Activated CD4-positive, alpha-beta T cell treated with anti-CD3 and anti-CD28 coated beads for 36 hours (primary cell): ENCODE measurements at places on chromosomes 5 and 9.
A peak's percentile ranks its signal among the peaks of the same experiment; 100 is the strongest.

DNA sequence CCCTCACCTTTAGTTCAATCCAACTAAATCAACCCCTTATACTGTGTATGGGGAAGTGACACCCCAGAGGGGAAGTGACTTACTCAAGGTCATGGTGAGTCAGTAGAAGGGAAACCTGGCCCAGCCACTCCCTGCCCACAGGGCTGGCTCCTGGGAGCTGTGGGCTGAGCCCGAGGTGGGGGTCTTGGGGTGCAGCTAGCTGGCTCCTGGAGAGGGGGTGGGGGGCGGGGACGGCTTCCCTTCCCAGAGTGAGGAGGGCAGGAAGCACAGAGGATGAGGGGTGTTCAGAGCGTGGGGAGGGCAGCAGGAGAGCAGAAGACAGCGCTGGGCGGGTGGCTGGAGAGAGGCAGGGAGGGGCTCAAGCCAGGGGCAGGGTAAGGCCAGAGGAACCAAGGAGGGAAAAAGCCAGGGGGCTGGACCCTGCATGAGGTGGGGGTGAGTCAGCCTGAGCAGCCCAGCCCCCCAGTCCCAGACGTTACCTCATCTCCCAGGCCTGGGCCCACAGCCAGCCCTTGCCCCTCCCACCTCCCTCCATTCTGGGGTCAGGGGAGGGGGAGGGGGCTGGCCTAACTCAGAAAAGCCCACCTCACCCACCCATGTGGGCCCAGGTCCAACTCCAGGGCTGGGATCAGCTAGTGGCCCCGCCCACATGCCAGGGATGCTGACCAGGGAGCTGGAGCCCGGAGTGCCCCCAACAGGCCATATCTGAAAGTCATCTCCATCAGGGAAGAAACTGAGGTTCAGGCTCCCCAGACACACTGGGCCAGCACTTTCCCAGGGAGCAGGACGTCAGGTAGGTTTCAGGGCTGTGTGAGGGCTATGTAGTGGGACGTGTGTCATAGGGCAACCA is 2.8 kb downstream of the PDLIM7 start:
- peaks cover 10% of the 10 kb centered on the region for H3K36me3 ChIP-seq
- H3K27ac ChIP-seq = peak overlapping the region; percentile 75
- peak; percentile 71 for DNase-seq
- peaks cover 31% of the 10 kb centered on the region for H3K4me1 ChIP-seq
- H3K27me3 ChIP-seq = peaks cover 10% of the 10 kb centered on the region

- no peaks in the 10 kb centered on the region for H3K27me3 ChIP-seq
- no peaks in the 10 kb centered on the region for H3K36me3 ChIP-seq
- H3K27ac ChIP-seq = no peak overlapping the region
- DNase-seq = no peak
These were observed 82.8 kb upstream of the TLE1 start for GRCh38 chr9:81772144-81772543.

DNA sequence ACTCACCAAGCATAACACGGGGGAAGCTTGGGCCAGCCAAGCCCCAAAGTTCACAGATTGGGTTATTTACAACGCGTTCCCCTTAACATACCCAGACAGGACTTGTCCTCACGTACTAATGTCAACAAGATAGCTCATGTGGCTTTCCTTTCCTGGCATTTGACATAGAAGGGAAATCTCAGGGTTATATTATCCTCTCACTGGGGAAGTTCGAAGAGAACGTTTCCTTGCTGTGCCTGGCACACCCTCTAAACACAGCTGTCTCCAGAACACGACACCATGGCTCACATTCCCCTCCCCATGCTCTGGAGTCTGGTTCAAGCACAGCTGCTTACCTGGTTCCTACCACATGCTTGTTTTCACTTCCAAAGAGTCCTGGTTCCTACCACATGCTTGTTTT is 46.8 kb upstream of the OTULINL start:
- H3K4me1 ChIP-seq = no peaks in the 10 kb centered on the region
- no peak overlapping the region for H3K4me3 ChIP-seq
- H3K27me3 ChIP-seq = no peaks in the 10 kb centered on the region
- no peak overlapping the region for H3K27ac ChIP-seq

- no peak overlapping the region for H3K4me3 ChIP-seq
- no peak overlapping the region for H3K27ac ChIP-seq
- H3K36me3 ChIP-seq = no peaks in the 10 kb centered on the region
- DNase-seq = no peak
- H3K27me3 ChIP-seq = peaks cover 32% of the 10 kb centered on the region
- H3K4me1 ChIP-seq = no peaks in the 10 kb centered on the region
These were observed 23.6 kb upstream of the KCNIP1 start for GRCh38 chr5:170480260-170480659.

DNA sequence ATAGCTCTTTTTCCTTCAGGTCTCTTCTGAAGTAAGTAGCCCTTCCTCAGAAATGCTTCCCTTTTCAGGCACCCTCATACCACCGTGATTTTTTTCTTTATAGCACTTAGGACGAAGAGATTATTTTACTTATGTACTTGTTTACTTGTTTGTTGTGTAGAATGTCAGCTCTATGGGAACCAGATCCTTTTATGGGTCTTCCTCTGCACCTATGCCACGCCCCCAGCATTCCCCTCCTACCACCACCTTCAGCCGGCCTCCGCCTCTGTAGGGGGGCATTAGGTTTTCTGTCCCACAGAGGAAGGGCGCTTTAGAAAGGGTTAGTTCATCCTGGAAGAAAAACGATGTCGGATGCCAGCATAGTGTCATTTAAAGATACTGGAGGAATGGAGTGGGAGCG is 1.8 kb downstream of the CDKN2B-AS1 start:
- no peak overlapping the region for H3K27ac ChIP-seq
- no peaks in the 10 kb centered on the region for H3K36me3 ChIP-seq
- peaks cover 8% of the 10 kb centered on the region for H3K4me1 ChIP-seq
- no peak for DNase-seq
- peak overlapping the region; percentile 90 for H3K4me3 ChIP-seq
- H3K27me3 ChIP-seq = peaks cover 36% of the 10 kb centered on the region

GRCh38 chr9:133421615-133422542 is at the start of gene ADAMTS13:
Gene ADAMTS13, plus strand, starts transcription at chr9:133422367. Its CDS starts 77 bp downstream, at chr9:133422444.
- peak within 1 kb of the TSS; percentile 55 for H3K27ac ChIP-seq
- DNase-seq = peak; percentile 79
- no peak within 1 kb of the TSS for H3K4me3 ChIP-seq

DNA sequence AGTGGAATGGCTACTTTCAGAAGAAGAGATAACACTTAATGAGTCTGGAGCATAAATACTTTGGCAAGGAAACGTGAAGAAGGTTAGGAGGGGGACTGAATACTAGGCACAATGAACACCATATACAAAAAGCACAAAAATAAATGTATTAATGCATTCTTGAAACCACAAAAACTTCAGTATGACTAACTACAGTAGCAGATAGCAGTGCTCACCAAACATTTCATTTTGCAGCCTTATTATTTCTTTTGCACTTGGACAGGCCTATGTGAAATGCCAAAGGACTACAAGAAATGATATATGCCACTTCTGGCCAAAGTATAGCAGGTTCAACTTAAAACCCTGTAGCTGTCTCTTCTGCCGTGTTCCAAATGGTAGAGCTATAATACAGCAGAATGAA is 26.3 kb downstream of the UBQLN1 start:
- no peak overlapping the region for H3K4me3 ChIP-seq
- DNase-seq = no peak
- H3K4me1 ChIP-seq = peaks cover 24% of the 10 kb centered on the region
- peaks cover 31% of the 10 kb centered on the region for H3K36me3 ChIP-seq

- H3K27ac ChIP-seq = peak overlapping the region; percentile 99
- H3K36me3 ChIP-seq = peaks cover 43% of the 10 kb centered on the region
- peak overlapping the region; percentile 97 for H3K4me3 ChIP-seq
- peaks cover 48% of the 10 kb centered on the region for H3K4me1 ChIP-seq
- H3K27me3 ChIP-seq = no peaks in the 10 kb centered on the region
- DNase-seq = peak; percentile 72
These were observed 49.9 kb downstream of the USP20 start for GRCh38 chr9:129885018-129885669.

DNA sequence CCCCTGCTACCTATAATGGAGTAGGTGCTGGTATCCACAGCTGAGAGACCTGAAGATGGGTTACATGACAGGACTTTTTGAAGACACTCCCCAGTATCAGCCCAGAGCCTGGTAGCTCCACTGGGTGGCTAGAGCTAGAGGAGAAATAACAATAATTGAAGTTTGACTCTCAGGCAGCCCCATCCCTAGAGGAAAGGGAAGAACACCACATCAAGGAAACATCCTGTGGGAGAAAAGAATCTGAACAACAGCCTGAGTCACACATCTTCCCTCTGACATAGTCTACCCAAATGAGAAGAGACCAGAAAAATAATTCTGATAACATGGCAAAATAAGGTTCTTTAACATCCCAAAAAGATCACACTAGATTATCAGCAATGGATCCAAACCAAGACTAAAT is 432.1 kb downstream of the CDH18 start:
- H3K27ac ChIP-seq = no peak overlapping the region
- no peaks in the 10 kb centered on the region for H3K27me3 ChIP-seq
- no peaks in the 10 kb centered on the region for H3K36me3 ChIP-seq
- H3K4me3 ChIP-seq = no peak overlapping the region

DNA sequence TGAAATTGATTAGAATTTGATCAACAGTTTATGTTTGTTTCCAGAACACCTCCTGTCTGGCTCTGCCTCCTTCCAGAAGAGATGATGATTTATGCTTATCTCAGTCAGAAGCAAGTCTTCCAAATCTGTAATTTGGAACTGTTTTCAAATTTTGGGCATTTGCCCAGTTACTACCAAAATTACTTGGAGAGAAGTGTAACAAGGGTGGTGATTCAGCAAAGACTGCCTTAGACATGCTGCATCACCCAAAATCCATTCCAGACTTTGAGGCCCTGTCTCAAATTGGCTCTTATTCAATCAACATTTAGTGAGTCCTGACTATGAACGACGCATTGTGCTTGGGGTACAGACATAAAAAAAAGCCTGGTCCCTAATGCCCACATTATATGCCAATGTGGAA is 89.4 kb downstream of the SH3TC2 start:
- no peak overlapping the region for H3K4me3 ChIP-seq
- no peaks in the 10 kb centered on the region for H3K36me3 ChIP-seq
- H3K27me3 ChIP-seq = peaks cover 3% of the 10 kb centered on the region
- H3K27ac ChIP-seq = no peak overlapping the region
- no peak for DNase-seq
- no peaks in the 10 kb centered on the region for H3K4me1 ChIP-seq

- H3K4me3 ChIP-seq = no peak overlapping the region
- H3K36me3 ChIP-seq = peaks cover 3% of the 10 kb centered on the region
- peaks cover 3% of the 10 kb centered on the region for H3K27me3 ChIP-seq
- no peaks in the 10 kb centered on the region for H3K4me1 ChIP-seq
- no peak overlapping the region for H3K27ac ChIP-seq
- no peak for DNase-seq
These were observed 41.2 kb upstream of the FAM174A start for GRCh38 chr5:100493996-100494395.

- DNase-seq = no peak
- peaks cover 2% of the 10 kb centered on the region for H3K27me3 ChIP-seq
- no peaks in the 10 kb centered on the region for H3K36me3 ChIP-seq
- H3K27ac ChIP-seq = no peak overlapping the region
These were observed 33.0 kb upstream of the CEP120 start for GRCh38 chr5:123456242-123456641.

DNA sequence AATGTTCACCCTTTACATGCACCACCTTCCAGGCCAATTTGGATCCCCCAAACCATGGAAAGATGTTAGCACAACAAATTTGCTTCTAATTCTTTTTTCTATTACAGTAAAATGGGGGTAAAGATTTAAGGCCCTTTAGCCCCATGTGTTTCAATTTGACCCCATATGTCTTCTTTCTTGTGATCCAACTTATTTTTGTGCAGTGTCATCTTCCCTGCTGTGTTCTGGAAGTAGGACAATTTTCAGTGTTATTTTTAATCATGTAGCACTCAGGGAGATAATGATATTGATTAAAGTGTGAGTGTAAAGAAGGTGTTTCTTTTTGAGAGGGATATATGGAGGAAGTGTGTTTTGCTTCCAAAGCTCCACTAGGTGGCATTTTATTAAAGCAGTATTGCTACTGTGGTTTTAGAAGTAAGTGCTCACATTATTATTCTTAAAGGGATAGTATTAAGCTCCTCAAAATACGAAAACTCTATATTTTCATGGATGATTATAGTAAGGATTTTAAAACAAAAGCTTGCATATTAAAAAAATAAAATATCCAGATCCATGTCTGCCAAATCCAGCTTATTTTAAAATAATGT is 118.7 kb upstream of the ATP10B start:
- no peak overlapping the region for H3K4me3 ChIP-seq
- DNase-seq = no peak
- H3K36me3 ChIP-seq = no peaks in the 10 kb centered on the region
- peaks cover 13% of the 10 kb centered on the region for H3K27me3 ChIP-seq

GRCh38 chr5:172492097-172492840 is 37.9 kb upstream of the SH3PXD2B start:
- no peaks in the 10 kb centered on the region for H3K4me1 ChIP-seq
- no peaks in the 10 kb centered on the region for H3K36me3 ChIP-seq
- H3K27ac ChIP-seq = no peak overlapping the region
- no peaks in the 10 kb centered on the region for H3K27me3 ChIP-seq
- no peak overlapping the region for H3K4me3 ChIP-seq

DNA sequence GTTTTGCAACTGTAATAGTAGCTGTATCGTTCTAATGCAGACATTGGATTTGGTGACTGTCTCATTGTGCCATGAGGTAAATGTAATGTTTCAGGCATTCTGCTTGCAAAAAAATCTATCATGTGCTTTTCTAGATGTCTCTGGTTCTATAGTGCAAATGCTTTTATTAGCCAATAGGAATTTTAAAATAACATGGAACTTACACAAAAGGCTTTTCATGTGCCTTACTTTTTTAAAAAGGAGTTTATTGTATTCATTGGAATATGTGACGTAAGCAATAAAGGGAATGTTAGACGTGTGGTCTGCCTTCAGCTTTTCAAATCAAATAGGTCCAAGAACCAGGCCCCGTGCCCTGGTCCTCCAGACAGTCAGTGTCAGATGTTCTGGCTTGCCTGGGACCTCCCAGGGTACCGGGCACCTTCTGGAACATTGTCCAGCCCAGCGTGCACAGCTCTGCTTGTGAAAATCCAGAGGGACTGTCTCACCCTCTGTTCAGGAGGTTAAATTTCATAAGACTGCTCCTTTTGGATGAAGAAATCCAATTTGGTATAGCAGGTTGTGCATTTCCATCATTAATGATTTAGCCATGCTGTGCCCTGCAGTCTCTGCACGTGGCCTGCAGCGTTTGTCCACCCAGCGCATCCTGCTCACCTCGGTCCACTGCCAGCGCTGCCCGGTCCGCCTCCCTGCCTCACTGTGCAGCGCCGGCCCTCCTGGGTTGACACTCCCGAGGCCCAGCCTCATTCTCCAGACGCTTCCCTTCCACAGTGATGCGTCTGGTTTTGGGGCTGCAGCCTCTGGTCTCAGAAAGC is 6.6 kb upstream of the AHRR start:
- no peak for DNase-seq
- peaks cover 5% of the 10 kb centered on the region for H3K27me3 ChIP-seq
- no peak overlapping the region for H3K4me3 ChIP-seq
- peaks cover 7% of the 10 kb centered on the region for H3K4me1 ChIP-seq
